NCI-H510A (cell line): ENCODE measurements at places on chromosomes 11 and 22.

DNA sequence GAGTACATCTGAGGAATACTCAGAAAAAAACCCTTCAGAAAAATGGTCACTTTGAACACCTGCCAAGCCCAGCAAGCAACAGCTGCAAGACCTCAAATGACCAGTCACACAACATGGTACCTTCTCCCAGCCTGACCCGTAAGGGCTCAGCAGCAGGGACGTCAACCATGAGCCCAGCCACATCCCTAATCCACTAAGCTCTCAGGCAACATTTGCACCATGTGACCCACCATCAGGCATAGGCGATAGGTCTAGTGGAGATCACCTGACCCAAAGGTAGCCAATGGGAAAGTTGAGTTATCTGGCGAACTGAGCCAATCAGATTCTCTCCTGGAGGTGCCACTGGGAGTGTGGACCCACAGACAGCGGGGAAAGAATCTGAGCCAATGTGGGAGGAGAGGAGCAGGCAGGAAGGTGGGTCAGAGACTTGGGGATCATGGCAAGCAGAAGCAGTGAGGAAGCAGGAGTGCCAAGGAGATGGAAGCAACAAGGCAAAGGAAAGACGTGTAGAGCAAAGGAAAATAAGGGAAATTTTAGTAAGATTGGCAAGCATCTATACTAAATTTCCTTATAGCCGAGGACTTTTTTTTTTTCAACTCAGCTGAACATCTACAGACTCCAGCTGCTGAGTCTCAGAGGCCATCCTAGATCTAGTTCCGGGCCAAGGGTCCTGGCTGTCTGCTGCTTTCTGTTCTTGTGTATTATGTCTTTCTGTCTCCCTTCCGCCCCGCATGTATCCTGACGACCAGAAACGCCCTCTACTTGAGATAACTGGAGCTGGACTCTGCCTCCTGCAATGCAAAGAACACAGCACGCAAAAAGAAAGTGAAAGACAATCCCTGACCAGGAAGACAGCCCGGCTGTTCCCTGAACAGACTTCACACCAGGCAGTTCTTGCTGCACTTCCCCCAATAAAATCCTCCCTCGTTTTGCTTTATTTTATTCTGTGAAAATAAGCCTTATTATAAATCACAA lies 11.0 kb upstream of the PLAAT2 start:
- DNase-seq = no peak

DNA sequence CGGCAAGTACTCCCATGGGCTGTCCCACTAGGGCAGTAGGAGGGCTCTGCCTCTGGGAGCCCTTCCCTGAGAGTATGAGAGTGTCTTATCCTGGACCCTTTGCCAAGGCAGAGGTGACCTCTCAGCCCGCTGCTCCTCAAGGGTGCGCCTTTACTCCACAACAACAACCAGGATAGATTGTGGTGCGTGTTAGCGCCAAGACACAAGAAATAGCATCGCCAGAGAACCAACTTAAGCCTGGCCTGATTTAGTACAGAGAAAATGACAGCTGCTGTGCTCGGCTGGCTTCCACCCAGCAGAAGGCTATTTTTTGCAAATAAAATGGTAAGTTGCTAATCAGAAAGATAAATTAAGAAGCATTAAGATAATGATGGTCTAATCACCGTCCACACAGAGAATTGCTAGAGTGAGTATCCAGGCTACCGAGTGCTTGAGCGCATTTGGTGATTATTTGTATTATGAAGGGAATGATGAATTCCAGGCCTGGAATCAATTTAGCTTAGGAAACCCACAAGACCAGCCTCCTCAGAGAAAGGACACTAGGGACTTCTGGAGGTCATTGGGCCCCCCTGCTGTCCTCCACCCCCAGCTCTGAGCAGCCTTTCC lies 119.8 kb downstream of the PKNOX2 start:
- DNase-seq = no peak

- DNase-seq = no peak
Observed at GRCh38 chr11:11916981-11917399, 75.2 kb downstream of the USP47 start.

GRCh38 chr11:72150882-72151281 lies 15.4 kb downstream of the FOLR3 start:
- no peak for DNase-seq

DNA sequence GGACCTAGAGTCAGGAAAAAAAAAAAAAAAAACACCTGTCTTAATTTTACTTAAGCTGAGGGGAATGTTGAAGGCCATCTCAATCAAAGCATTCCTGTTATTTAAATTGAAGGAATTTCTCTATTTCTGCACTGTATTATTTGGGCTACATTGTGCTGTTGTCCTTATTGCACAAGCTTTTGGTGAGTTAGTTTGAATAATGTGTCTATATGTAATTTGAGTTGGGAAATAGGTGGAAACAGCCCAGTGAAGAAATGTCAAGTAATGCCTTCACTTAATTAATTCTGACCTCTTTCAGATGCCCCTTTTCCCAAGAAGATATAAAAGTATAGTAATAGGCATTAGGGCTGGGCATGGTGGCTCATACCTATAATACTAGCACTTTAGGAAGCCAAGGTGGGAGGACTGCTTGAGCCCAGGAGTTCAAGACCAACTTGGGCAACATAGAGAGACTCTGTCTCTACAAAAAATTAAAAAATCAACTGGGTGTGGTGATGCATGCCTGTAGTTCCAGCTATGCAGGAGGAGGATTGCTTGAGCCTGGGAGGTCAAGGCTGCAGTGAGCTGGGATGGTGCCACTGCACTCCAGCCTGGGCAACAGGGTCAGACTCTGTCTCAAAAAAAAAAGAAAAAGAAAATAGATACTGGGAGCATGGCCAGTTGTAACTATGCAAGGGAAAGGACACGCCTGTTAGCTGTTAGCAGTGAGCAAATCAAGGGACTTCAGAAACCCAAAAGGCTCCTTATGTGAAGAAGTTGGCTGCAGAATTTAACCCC lies 34.9 kb downstream of the OR10A6 start:
- DNase-seq = no peak

DNA sequence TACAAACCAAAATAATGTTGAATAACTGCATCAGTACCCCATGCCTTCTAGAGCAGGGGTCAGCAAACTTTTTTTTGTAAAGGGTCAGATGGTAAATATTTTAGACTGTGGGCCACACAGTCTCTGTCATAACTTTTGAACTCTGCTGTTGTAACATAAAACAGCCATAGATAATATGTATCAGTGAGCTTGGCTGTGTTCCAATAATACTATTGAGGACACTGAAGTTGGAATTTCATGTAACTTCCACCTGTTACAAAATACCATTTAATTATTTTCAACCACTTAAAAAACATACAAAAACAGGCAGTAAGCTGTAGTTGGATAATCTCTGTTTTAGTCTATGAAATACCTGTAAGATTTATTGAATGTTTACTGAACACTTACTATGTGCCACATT lies 55.2 kb downstream of the PICALM start:
- no peak for DNase-seq

DNA sequence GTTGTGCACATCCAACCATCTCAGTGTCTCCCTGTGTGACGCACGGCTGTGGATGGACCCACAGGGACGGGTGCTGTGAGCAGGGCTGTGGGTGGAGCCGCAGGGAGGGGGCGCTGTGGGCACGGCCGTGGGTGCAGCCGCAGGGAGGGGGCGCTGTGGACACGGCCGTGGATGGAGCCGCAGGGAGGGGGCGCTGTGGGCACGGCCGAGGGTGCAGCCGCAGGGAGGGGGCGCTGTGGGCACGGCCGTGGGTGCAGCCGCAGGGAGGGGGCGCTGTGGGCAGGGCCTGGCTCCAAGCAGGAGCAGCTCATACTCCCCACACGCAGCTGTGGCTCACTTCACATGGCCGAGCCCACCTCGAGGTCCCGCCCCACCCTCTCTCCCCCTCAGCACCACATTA lies 6.0 kb upstream of the MAPK11 start:
- no peak for DNase-seq

DNA sequence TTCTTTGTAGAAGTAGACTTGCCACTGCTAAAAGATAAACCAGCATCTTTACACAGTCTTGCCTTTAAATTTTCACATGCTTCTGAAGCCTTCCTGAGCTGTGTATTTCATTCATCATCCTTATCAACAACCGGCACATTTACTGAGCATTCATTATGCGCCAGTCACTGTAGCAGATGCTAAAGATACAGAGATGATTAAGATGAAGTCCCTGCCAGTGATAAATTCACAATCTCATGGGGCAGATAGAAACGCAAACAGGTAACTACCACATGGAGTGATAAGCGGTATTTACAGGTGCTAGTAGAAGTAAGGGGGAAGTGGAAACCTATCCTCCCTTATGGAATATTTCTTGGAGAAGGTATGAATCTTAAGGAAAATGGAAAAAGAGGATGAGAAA lies 67.2 kb downstream of the PRCP start:
- DNase-seq = no peak

DNA sequence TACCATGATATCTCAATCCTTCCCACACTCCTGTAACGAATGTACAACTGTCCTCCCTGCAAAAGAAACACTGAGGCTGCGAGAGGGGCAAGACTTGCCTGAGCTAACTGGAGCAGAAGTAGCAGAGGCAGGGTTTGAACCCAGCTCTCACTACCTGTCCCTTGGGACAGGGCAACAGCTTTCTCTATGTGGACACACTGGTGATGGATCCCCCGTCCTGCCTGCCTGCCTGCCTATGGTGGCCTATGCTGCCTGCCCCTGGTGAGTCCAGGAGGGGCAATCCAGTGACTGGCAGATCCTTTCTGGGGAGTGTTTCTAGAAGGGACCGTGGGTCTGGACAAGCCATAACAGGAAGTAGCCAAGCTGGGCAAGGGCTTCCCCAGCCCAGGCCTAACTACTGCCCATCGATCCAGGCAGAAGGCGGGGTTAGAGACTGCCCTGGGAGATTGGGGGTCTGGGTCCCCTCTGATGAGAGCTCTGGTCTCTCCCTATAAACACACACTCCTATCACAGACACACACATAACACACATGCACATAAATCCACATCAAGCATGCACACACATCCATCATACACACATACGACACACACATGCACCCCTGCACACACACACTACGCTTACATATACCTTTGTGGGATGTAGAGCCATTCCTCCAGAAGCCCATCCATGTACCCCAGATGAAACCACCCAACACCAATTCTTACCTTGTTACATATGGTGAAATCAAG lies 1.1 kb upstream of the EMID1 start:
- no peak for DNase-seq

- no peak for DNase-seq
Observed at GRCh38 chr11:3123305-3123704, 41.8 kb downstream of the OSBPL5 start.

GRCh38 chr11:131373756-131374155 lies 3.3 kb downstream of the NTM start:
- DNase-seq = no peak

DNA sequence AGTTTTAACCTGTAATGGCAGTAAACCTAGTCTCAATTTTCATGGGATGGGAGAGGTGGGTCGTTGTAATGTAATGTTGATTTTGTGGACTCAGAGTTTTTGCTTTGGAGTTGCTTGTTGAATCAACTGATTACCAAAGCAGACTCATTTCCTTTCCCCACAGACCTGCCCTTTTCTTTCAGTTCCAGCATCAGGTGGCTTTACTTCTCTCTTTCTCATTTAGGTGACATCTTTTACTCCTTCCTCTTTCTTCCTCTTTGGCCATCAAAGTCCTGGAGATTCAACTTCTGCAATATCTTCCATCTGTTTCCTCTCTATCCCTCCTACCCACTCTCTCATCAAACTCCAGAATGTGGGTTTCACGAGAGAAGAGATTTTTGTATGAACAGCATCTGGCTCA lies 313.9 kb downstream of the TMEM135 start:
- no peak for DNase-seq

DNA sequence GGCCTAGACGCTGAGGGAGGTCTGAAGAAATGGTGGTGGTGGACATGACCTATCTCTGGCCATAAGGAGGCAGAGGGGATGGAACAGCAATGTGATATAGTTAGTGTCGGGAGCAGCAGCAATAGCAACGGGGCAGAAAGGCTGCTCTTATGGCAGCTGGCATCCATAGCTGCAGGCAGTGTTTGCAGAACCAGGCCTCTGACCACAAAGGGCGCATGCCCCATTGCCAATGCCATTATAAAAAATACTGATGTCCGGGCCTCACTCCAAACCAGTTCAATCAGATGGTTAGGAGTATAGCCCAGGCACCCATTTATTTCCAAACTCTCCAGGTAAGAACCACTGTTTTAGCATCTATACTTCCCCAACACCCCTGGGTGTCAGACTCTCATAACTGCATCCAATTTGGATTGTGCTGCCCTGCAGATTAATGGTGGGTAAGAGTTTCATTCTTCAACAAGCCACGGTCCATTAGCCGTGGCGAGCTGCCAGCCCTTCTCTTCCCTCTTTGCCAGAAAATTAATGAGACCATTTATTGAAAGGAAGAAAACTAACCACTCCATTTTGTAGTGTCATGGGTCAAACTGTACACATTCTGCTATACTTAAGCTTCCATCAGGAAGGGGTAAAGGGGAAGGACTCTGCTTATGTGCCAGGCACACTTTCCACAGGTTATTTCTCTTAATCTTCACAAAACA lies 72.8 kb upstream of the SPON1 start:
- DNase-seq = peak; percentile 24

- peak; percentile 67 for DNase-seq
Observed at GRCh38 chr22:46684706-46685105, 53.3 kb downstream of the CERK start.

DNA sequence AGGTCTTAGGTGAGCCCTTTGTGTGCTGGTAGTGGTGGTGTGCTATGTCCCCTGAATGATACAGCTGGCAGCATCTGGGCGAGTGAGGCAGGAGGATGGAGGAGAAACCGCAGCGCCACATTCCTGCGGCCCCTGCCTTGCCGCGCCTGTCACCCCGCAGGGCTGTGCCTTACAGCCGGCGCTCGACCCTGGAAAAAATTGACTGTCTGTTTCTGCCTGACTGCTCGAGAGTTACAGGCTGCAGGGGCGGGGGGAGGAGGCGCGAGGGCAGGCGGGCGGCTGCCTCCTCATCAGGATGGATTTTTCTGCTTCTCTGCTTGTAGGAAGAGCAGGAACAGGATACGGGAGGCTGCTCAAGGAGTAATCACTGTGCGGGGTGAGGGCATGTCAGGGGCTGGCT lies 443.4 kb downstream of the MIAT start:
- peak; percentile 36 for DNase-seq

- DNase-seq = no peak
Observed at GRCh38 chr11:72083414-72083813, 2.8 kb downstream of the LRRC51 start.

GRCh38 chr11:28877340-28877739 lies 769.2 kb downstream of the METTL15 start:
- DNase-seq = no peak

DNA sequence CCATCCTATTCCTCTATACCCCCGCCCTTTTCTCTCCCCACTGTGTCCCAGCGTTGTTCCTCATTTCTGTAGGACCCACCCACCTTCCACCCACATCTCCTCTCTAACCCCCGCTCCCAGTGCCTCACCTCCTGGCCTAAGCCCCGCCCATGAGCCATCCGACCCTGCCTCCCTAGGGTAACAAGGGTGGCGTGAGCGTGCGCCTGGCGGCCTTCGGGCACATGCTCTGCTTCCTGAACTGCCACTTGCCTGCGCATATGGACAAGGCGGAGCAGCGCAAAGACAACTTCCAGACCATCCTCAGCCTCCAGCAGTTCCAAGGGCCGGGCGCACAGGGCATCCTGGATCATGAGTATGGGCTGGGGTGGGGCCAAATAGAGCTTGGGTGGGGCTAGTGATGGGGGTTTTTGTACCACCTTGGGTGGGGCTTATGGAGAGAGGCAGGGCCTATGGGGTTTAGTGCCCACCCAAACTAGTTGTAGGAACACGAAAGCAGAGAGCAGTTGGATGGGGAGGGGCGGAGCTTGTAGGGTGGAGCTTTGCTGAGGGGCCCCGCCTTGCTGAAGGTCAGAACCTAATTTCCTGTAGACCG lies 4.5 kb downstream of the INPP5J start:
- no peak for DNase-seq
